ENCODE measurements at places on chromosomes 5 and 9.

DNA sequence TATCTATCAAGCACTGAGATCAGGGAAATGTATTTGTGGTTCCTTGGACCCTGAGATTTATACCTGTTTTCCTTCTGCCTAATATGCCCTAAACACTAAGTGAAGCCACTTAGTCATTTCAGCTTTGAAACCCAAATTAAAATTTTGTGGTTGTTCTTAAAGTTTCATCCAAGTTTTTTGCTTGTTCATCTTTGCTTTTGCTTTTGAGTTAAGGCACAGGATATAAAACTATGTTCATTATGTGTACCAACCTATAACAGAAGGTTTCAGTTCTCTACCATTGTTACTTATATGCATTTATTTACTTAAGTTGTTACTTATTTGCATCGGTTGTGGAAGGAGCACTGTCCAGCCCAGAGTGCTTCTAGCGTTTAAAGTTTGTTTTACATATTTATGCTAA lies 382.3 kb downstream of the PTPRD start:
- DNase-seq: no peak

DNA sequence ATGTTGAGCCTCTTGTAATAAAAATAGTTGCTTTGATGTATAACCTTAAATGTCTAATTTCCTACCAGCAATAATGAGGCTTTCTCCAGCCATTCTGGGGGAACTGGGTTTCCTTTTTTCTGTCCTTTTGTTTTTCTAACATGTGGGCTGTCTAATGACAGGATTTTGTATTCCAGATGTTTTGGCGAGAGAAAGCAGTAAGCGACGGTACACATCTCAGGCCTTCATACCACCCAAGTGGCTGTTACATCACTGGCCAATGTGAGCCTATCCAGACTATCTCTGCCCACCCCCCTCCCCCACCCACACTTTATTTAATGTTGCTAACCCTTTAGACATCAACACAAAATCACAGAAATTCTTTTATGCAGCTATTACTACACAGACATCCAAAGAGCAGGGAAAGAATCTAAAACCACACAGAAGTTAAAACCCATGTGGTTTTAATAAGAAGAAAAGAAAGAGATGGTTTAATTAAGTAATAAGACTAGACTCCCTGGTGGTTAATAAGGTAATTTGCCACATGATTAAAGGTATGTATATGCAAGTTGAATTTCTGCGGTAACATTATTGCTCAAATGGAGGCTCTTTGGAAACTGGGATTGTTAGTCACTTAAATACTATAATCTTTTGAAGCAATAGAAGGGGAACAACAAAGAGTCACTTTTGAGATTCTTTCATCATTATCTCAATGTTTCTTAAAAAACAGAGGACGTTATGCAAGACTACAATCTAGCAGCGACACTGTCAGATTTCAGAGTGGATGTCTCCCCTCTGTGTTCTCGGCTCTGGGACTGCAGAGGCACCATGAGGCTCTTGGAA lies 365.1 kb downstream of the ENC1 start:
- no peak for DNase-seq

DNA sequence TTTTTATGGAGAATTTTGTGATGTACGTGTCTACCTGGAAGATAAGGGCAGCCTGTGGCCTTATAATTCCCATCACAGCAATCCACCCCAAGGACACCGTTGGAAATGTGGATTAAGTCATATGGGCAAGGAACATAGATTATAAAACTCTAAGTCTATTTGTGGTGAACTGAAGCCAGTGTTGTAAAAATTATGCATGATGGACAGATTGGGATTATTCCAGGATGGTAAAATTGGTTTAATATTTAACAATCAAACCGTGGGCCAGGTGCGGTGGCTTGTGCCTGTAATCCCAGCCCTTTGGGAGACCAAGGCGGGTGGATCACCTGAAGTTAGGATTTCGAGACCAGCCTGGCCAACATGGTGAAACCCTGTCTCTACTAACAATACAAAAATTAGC lies 12.9 kb upstream of the SLC6A19 start:
- DNase-seq: no peak

GRCh38 chr5:13081116-13081515 lies 863.4 kb downstream of the DNAH5 start:
- DNase-seq: no peak

DNA sequence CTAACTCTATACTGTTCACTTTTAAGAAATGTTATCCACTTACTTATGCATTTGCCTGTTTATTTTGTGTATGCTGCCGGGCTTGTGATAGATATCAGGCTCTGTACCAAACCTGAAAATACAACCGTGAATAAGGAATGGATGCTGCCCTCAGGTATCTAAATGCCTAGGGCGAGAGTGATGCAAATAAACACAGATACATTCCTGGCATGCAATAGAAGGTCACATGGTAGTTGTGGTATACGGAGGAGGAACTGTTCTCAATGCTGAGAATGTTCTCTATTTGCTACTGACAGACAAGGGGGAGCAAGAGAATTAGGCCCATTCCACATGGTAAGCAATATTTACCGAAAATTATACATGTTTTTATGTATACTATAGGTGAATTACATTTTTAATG lies 227.8 kb downstream of the ICE1 start:
- DNase-seq: no peak

- DNase-seq: no peak
These were observed 144.9 kb downstream of the PRKACG start for GRCh38 chr9:68869022-68869421.

GRCh38 chr5:43192558-43193180 lies 644 bp downstream of the NIM1K start:
- DNase-seq: no peak

DNA sequence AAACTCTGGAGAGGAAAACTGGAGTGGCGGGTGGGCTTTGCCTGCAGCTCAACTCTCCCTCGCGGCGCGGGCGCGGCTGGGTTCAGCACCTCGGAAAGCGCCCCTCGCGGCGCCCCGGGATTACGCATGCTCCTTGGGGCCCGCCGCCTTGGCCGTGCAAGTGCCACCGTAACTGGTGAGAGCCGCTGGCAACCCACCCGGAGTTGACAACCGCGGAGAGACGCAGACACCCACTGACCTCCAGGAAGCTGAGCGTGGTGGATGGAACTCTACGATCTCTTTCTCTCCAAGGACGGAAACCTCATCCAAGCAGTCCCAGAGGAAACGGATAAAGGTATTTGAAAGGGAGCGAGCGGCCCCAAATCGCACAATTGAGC lies 194 bp upstream of the RXFP3 start:
- peak; percentile 63 for DNase-seq

DNA sequence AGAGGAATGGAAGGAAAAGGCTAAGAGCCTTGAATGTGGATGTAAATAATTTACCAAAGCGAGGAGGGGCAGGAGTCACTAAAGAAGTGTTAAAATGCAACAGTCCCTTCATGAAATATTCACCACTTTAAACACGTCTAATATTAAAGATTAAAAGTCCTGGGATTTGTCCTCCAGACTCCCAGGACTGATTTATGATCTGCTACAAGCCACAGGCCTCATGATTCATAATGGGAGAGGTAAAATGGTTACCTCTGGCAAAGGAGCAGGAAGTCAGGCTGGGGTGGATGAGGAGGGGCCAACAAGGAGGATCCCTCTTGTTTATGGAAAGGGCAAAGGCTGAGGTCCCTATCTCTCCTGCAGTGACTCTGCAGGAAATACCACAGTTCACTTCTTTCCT lies 292.4 kb downstream of the TRIM32 start:
- no peak for DNase-seq

DNA sequence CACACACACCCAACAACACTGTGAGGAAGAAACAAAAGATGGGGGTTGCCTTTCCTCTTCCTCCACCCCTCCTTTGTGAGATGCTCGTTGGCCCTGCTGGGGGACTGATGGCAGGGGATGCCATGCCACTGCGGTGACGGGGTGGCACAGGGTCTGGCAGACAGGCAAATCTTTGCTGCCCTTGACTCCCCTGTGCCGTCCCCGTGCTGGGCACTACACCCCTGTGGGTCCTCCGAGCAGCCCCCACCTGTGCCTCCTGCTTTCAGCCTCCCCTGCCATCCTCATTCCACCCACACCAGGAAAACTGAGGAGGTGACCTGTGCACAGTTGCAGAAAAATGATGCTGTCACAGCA lies 40.2 kb upstream of the IER5L start:
- no peak for DNase-seq

DNA sequence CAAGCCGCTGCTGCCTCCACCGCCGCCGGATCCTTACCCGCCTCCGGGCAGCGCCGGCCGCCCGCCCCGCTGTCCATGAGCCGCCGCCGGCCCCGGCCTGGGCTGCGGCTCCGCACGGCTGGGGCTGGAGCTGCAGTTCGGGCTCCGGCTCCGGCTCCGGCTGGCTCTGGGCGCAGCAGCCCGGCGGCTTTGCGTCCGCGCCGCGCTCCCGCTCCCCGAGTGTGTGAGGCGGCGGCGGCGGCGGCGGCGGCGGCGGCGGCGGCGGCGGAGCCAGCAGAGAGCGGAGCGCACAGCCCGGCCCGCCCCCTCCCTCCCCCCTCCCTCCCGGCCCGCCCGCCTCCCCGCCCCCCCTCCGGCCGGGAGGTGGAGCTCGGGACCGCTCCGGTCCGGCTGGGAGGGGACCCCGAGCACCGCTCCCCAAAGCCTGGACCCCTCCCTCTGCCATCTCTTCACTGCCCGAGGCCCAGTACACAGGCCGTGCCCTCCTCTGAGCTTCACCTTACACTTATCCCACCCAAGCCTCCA lies at the start of gene PCDH1:
TSS of gene PCDH1 (minus strand) at position 225 of the 525 bp plus-strand sequence. CDS start at position 77, 148 bp downstream.
- no peak for DNase-seq

- DNase-seq: no peak
These were observed 291.1 kb upstream of the TUT7 start for GRCh38 chr9:86645303-86645702.

DNA sequence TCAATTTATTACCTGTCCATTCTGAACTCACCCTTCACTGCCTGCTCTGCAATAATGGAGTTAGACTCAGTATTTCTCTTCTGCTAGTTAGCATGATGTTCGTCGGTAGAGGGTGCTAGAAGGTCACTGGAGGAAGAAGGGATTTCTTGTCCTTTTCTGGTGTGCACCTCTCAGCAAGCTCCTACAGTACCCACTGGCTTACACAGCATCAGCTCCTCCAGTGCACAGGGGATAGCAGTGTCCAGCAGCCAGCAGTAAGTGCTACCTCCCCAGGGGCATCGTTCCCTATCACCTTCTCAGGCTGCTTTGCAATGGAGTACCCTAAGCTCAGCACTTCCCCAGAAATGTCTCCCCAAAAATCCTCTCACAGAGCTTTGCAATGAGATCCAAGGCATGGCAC lies 45.9 kb upstream of the APC start:
- no peak for DNase-seq

DNA sequence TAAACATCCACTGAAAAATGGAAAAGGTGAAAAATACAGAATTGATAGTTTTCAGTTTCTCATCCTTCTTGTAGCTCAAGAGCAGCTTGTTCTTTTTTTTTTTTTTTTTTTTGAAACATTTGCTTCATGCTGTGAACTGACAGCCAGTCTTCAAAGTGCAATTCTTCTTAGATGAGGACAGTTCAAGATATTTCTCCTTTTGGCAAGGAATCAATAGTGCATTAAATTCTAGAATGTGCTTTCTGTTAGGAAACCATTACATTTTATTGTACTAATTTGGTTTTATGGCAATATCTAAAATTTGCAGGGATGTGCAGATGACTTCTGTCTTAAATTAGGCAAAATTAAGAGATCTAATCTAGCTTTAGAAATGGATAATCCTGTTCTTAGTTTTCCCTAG lies 969.3 kb upstream of the ACO1 start:
- DNase-seq: no peak

DNA sequence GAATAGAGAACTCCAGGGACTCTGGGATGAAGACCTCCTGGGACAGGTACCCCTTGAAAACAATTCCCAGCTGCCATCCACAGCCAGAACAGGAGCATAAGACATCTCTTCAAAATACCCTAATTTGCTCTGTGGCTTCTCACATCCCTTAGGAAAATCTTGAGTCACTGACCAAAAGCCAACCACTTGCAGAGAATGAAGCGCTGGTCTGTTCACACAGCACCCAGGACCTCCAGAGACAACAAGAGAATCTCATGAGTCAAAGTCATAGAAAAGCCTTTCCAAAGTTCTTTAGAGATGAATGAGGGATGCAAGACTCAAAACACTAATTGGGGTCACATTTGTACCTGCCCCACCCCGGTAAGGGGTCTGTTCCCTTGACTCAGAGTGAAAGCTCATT lies 210.6 kb downstream of the SEMA5A start:
- no peak for DNase-seq

DNA sequence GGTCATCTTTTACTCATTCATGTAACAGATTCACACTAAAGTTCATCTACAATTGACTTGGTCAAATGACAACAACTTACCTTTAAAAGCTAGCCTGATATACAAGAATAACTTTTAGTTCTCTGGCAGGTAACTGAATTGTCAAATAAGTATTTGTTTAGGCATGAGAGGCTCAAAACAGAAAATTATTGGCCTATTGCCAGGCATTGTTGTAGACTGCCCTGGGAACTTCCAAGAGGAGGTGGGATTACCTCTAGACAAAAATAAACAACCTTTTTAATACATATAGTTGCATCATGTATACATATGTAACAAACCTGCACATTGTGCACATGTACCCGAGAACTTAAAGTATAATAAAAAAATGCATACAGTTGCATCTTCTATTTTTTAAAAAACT lies 18.2 kb upstream of the SLCO4C1 start:
- no peak for DNase-seq

- no peak for DNase-seq
These were observed 26.3 kb downstream of the CNTFR start for GRCh38 chr9:34563262-34563661.

- no peak for DNase-seq
These were observed 106.1 kb downstream of the THBS4 start for GRCh38 chr5:80141147-80141671.
